ENCODE measurements at places on chromosomes 3 and 15.

GRCh38 chr3:131622726-131623125, 120.0 kb upstream of the MRPL3 start:
- DNase-seq, result no peak

- no peak for DNase-seq
Observed at GRCh38 chr15:70827721-70828120, 26.2 kb downstream of the LARP6 start.

DNA sequence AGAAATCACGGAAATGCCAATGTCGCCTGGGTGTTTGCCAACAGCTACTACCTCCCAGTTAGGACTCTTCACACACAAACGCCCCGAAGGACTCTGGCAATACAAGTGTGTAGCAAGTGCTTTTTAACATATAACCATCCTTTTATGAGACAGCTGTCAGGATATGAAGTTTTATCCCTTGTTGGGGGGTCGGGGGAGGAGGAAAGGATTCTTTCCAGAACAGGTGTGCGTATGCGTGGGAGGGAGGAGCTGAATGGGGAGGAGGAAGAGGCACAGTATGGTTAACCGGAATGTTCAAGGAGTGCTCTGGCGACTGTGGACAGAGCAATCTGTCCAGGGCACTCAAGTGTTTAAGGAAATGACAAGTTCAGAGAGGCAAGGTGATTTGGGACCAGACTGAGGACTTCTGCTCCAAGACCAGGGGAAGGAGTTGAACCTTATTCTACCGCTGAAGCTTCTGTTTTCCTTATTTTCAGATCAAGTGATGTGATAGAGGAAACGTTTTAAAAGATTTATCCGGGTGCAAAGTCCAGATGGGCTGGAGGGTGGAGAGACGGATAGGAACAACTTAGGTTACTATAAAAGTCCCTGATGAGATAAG, 1.3 kb downstream of the TSPAN3 start:
- DNase-seq, result peak; percentile 22

- DNase-seq, result no peak
Observed at GRCh38 chr15:58805095-58805494, 34.0 kb downstream of the MINDY2 start.

- no peak for DNase-seq
Observed at GRCh38 chr15:45443645-45444044, 65.3 kb upstream of the GATM start.

GRCh38 chr3:141129541-141130011, 78.4 kb downstream of the SPSB4 start:
- no peak for DNase-seq

- DNase-seq, result peak; percentile 91
Observed at GRCh38 chr3:196502775-196503195, 783 bp downstream of the RNF168 start.

GRCh38 chr3:4429648-4430350, 37.3 kb downstream of the SUMF1 start:
- no peak for DNase-seq

DNA sequence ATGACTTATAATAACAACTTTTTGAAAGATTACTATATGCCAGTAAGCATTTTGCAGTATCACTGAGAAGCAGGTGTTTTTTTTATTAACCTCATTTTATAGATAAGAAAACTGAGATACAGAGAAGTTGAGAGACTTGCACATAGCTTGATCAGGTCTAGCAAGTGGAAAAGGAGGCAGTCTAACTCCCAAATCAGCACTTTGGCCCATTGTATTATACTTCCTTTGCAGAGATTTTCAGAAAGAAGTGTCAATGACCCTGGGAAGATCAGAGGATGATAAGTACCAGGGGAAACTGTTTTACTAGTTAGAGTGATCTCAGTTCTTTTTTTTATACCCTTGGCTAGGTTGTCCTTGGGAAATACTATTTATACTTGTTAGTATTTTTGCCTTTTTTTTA, 358.7 kb downstream of the SQOR start:
- DNase-seq, result no peak

GRCh38 chr3:151275091-151275490, 3.3 kb downstream of the P2RY14 start:
- DNase-seq, result no peak

GRCh38 chr3:107962946-107963345, 127.9 kb downstream of the CD47 start:
- DNase-seq, result peak; percentile 84

DNA sequence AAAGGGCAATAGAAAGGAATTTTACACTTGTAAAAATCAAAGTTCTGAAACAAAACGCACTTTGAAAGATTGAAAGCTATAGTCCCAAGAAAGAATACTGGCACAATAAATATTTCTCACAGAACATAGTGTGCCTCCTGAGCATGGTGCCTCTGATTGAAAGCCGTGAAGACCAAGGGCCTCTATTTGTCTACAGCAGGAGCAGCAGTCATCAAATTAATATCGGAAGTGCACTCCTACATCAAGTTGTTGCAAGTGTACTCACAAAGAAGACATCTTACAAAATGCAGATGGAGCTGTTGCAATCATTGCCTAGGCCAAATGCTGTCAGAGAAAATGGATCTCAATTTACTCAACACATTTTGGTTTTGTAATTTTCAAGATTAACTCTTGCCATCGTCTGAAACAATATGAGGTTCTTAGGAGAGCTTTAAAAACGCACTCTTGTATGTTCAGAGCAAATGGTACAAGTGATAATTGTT, 9.2 kb upstream of the WDR49 start:
- DNase-seq, result no peak

DNA sequence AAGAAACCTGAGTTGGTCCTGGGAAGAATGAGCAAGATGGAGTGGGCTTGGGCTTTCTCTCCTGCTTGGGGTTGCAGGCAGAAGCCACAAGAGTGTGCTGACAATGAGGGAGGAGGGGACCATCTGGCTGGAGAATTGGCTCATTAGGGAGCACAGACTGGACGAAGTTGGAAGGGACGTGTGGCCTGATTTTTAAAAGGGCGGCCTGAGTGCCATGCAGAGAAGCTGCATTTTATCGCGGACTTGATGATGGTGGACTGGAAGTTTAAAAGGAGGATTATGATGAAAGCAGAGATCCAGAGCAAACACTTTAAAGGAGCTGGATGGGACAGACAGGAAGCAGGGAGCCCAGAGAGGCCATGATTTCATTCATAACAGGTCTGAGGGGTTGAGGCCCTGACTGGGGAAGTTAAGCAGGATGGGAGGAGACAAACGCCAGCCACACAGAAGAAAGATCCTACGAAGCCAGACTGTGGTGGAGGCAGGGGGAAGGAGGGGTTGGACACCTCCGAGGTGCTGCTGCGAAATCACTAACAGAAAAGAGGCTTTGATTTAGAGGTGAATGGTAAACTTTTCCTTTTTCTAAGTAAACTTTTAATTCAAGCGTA, 23.6 kb downstream of the TLNRD1 start:
- no peak for DNase-seq

- no peak for DNase-seq
Observed at GRCh38 chr3:171704814-171705213, 105.5 kb downstream of the PLD1 start.

- DNase-seq, result no peak
Observed at GRCh38 chr3:171163101-171164066, 136.9 kb upstream of the SLC2A2 start.

GRCh38 chr15:79673416-79674123, 223.2 kb downstream of the MTHFS start:
- DNase-seq, result peak; percentile 21

GRCh38 chr15:83158393-83158792, 49.2 kb downstream of the HDGFL3 start:
- peak; percentile 72 for DNase-seq

DNA sequence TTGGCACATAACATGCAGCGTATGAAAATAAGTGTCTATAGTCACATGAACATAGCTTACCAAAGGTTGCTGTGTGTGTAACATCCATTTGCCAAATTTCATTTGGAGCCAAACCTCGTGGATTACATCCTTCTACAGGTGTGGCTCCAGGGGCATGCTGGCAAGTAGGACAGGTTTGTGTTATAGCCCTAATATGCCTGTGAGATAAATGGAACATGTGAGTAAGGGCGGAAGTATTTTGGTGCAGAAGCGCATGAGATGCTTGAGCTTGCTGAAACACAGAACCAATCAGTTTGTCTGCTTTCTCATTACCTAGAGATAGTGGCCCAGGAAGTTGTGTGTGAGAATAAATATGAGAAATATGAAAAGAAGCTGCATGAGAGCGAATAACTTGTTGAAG, 21.8 kb upstream of the XCR1 start:
- DNase-seq, result peak; percentile 11

GRCh38 chr15:35374661-35375060, 171.3 kb downstream of the DPH6 start:
- no peak for DNase-seq

DNA sequence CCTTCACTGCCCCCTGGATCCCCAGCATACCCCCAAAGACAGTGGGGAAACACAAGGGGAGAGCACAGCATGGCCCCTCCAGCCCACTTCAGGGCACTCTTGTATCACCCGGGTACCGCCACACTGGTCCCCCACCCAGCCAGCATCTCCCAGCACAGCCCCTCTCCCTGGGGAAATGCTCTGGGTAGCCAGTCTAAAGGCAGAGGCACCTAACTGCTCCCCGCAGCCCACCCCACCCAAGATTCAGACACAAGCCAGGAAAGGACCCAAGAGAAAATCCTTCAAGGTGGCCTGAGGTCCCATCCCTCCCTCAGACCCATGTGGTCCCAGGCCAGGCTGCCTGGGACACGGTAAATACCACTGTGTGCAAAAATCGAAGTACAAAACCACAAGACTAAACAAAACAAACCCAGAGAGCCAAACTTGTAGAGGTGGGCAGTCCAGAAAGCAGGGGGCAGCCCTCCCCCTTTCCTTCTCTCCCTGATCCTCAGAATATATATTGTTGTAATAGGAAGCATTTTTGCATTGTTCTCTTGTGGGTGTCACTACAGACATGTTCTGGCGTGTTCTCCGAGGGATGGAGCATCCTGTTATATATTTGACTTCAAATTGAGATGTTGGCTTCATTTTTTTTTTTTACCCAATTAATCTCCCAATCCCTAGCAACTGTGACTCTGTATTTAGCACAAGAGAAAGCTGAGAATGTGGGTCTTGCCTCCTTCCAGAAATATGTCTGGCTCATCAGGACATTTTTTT, 51.7 kb downstream of the GRIP2 start:
- DNase-seq, result peak; percentile 82

- no peak for DNase-seq
Observed at GRCh38 chr15:71511796-71512681, 298.3 kb upstream of the NR2E3 start.

DNA sequence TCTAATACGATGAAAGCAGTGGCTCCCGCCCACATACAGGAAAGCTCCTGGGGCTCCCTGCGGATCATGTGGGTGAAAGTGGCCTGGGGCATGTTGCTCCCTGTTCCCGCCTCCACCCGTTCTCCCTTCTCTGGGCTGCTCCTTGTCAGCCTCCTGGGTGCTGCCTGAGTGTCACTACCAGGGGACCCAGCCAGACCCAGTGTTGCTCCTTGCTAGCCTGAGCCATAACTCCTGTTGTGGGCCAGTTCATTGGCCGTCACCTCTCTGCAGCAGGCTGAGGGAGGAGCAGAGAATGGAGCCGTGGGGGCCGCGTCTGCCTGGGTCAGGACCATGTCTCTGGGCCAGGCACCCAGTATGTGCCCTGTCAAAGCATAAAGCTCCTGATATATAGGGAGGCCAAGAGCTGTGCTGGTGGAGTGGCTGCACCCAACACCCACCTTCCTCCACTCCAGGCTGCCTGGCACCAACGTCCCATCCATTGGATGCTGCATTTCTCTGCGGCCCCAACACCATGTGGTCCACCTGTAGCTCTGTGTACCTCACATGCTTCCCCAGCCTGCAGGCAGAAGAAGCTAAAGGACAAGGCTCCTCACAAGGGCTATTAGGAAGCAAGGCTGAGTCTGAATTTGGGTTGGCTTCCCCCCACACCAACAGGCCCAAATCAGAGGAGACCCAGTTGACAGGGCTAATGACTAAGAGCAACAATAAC, 40.5 kb downstream of the KLF13 start:
- no peak for DNase-seq

DNA sequence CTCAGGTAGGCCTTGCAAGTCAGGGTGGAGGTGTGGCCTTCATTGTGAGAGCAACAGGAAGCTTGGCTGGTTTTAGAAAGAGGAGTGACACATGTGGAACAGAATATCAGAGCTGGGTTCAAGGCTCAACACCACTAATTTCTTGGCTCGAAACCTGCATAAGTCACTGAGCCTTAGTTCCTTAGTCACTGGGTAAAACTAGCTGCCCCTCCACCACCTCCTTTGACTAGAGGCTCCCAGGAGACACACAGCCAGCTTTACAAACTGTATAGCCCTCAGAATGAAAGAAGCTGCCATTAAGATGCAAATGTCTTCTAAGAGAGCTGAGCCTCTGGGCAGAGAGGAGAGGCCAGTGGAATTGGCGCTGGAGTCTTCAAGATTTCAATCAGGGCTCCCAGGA, 67.7 kb downstream of the CERS3 start:
- DNase-seq, result no peak

DNA sequence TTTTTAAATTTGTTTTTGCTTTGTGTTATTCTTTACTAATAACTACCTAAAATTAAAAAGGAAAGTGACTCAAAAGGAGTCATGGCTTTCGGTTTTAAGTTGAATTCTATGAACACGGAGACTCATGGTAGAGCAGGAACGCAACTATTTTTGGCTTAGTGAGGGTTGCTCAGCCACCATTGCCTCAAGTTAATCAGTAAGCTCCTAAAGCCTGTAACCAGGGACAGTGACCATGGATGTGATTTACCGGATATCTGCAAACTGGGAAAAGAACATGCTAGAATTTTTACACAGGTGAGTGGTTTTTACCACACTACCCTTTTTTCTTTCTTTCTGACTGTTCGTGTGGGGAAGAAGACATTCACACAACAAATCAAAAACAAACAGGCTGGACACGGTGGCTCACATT, 11.8 kb downstream of the SLC12A8 start:
- DNase-seq, result no peak

DNA sequence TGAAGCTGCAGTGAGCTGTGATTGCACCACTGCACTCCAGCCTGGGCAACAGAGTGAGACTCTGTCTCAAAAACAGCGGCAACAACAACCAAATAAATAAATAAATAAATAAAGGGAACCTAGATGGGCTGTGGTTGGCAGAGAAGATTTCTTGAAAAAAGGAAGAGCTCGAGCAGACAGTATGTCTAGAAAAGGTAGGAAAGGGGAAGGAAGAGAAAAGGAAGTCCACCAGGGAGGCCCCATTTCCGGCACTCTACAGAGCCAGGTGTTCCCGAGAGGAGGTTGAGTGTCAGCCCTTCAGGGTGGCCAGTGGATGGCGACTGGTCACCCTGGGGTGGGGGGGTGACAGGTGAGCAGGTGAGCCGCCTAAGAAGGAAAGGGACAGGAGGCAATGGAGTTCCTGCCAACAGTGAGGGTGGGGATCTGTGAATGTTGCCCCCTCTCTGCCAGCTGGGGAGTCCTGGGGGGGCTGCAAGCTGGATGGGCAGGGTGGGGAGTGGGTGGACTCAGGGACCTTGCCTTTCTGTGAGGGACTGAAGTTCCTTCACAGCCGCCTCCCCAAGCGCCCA, 14.8 kb downstream of the PAQR5 start:
- no peak for DNase-seq

Data from bronchial epithelial cell (primary cell).